ENCODE measurements at places on chromosomes 6 and 20.

DNA sequence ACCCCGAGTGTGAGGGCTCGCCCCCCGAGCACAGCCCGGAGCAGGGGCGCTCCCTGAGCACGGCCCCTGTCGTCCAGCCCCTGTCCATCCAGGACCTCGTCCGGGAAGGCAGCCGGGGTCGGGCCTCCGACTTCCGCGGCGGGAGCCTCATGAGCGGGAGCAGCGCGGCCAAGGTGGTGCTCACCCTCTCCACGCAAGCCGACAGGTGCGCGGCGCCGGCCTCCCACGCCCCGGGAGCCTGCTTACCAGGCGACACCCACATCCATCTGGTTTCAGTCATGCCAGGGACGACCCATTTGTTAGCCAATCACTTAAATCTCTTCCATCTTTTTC is 73.5 kb upstream of the PBOV1 start:
- DNase-seq, result no peak

GRCh38 chr6:100730001-100730980 is 150.8 kb downstream of the ASCC3 start:
- no peak for DNase-seq

- no peak for DNase-seq
Observed at GRCh38 chr6:119250036-119250435, 99.5 kb downstream of the MAN1A1 start.

GRCh38 chr6:156774863-156775405 is 2.2 kb upstream of the ARID1B start:
- DNase-seq, result no peak

GRCh38 chr6:113859349-113860180 is 2.4 kb downstream of the MARCKS start:
- DNase-seq, result no peak

DNA sequence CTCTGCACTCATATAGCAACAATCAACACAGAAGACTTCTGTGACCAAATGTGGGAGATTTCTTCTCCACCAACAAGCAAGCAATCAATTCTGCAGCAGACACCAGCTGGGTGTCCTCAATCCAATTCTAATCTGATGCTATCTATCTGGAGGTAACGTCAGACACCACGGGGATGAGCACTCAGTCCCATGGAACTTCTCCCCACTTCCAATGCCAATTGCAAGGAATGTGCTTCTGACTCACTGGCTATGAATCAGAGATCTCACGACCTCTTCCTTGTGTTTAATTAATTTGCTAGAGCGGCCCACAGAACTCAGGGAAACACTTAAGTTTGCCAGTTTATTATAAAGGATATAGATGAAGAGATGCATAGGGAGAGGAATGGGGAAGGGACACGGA is 103.5 kb upstream of the SIRPG start:
- DNase-seq, result no peak

DNA sequence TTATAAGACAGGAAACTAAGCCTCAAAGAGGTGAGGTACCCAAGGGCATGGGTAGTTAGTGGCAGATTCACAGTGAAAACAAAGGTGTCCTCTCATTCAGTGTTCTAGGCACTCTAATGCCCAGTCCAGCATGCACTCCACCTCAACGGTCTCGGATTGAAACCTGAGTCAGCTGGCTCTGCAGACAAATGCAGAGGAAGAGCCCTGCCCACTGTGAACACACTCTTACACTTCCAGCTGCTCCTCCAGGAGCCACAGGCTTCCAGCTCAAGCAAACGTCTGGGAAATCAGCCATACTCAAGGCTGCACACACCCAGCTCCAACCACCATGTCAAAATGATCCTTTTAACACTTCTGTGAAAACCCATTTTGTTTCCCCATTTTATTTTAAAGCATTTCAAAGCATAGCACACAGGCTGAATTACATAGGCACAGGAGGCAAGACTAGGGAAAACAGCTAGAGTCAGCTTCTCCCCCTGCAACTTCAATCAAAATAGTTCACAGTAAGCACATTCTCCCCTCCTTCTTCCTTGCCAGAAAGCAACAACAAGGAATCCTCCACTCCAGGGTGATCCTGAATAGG is 3.0 kb upstream of the IL17A start:
- no peak for DNase-seq

- no peak for DNase-seq
Observed at GRCh38 chr6:168452685-168453377, 11.8 kb downstream of the SMOC2 start.

- no peak for DNase-seq
Observed at GRCh38 chr6:148445116-148445515, 102.5 kb downstream of the SASH1 start.

DNA sequence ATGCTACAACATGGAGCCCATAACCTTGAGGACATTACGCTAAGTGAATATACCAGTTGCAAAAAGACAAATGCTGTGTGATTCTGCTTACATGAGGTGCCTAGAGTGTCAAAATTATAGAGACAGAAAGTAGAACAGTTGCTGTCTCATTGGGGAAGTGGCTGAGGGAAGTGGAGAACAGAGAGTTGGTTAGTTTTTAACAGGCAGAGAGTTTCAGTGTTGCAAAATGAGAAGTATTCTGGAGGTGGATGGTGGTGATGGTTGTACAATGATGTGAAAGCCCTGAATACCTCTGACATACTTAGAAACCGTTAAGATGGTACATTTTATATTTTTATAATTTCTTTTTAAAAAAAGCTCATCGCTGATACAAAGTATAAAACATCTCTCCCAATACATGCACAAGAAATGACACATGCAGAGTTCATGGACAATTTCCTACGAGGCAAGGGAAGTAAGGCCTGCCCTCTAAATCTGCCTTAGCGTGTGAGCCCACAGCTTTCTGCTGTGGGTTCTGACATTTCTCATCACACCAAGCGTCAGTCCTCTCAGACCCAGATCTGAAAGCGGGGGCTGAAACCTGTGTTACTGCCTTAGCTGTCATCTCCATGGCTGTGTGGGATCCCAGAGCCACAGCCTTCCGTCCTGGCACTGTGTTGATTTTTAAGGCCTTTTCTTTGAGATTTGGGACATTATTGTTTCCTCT is 126.0 kb downstream of the RNASET2 start:
- DNase-seq, result no peak

DNA sequence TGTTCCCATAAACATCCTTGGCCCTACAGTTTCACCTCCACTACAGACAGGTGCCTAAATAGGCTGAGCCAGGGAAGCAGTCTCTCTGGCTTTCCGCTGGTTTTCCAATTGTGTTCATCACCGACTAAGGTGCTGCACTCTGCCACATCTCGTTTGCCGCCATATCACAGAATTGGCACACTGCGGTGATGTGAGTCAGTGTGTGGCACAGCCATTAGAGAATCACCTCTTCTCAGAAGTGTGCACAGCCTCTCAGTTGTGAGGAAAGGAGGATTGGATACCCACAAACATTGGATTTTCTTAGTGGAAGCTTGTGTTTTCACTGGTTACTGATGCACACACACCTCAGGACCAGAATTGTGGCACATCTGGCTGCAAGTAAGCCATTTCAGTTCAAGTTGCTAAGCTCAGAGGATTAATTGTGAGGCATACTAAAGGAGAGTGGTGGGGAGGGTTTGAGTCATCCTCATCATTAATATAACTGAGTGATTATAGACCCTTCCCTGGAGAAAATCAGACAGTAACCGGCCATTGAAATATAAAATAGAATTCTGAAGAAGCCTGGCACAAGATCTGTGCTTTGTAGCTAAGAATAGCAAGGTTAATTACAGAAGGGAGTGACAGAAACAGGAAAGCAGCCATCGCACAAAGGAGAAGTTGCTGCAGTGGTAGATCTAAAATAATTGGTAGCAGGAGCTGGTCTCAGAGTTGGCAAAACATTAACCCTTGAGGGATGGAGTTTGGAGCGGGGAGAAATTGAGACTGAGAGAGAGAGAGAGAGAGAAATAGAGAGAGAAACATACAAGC is 506.9 kb downstream of the LMBRD1 start:
- DNase-seq, result no peak

- peak; percentile 30 for DNase-seq
Observed at GRCh38 chr6:30411515-30412207, 66.7 kb downstream of the RPP21 start.

All from stimulated activated CD8-positive, alpha-beta memory T cell treated with anti-CD3 and anti-CD28 coated beads, Interleukin-7, amount 100 ng/mL, for 24 hours (primary cell).